ENCODE measurements at places on chromosomes 6 and 20.

DNA sequence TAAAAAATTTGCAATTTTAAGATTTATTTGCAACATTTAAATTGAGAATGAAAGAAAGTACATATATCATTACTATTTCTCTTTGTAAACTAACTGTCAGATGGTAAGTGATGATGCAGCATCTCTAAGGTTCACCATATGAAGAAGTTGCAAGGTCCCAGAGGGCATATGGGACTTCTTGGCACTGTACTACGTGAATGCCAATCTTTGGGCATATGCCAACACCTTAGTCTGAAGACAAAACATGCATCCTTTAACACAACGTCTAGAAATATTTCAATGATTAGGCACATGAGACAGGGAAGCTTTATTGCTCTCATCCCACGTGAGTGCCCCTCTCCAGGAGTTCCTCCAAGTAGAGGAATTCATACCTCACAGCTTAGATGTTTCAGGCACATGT lies 66.8 kb downstream of the CDK19 start:
- no peak for DNase-seq

DNA sequence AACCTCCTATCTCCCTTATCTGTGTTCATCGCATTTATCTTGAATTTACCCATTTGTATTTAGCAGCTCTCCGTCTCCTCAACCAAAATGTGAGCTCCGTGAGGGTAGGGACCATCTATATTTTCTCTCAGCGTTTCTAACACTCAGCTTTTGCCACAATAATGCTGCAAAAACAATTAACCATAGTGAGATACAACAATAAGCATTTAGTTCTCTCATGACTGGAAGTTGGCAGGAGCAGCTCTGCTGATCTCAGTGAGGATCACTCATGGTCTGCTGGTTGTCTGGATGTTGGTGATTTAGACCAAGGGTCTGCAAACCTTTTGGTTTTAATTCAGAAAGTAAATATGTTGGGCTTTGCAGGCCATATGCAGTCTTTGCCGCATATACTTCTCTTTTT lies 394.8 kb upstream of the RNF217 start:
- DNase-seq: no peak

DNA sequence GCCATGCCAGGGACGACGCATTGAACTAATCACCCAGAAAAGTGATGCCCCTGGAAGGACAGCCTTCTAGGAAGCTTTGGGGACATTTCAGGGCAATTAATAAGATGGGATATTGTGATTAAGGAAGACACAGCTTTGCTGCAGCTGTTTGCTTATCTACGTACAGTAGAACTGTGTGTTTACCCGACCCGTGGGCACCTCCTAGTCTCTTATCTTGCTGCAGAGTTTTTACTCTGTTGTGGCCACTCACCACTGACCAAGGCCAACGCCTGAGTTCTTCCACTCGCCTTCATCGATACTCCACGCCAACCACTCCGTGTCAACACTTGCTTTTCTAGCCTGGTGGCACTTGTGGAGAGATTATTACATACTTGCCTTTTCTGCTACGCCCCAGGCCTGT lies 105.9 kb upstream of the MLN start:
- DNase-seq: no peak

DNA sequence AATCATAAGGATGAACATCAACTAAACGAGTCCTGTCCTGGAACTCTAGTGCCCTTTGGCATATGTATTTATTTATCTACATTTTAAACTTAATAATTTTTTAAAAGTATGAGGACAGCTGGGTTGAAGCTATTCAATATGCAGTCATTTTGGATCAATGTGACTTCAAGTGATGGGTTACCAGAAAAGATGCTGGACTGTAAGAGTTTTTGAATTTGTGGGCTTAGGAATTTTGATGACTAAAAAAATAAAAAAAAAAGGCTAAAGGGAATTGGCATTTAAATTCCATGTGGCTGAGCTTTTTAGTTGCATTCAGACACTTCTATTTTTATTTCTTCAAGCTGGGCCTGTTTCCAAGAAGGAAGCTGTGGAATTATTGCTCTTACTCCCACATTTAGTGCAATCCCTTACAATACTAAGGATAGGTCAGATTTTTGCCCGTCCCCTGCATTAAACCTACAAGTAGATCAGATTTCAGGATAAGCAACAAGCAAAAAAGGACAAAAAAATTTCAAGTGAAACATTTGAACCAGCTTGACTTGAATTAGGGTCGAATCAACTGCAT lies 704.2 kb upstream of the CITED2 start:
- DNase-seq: no peak

DNA sequence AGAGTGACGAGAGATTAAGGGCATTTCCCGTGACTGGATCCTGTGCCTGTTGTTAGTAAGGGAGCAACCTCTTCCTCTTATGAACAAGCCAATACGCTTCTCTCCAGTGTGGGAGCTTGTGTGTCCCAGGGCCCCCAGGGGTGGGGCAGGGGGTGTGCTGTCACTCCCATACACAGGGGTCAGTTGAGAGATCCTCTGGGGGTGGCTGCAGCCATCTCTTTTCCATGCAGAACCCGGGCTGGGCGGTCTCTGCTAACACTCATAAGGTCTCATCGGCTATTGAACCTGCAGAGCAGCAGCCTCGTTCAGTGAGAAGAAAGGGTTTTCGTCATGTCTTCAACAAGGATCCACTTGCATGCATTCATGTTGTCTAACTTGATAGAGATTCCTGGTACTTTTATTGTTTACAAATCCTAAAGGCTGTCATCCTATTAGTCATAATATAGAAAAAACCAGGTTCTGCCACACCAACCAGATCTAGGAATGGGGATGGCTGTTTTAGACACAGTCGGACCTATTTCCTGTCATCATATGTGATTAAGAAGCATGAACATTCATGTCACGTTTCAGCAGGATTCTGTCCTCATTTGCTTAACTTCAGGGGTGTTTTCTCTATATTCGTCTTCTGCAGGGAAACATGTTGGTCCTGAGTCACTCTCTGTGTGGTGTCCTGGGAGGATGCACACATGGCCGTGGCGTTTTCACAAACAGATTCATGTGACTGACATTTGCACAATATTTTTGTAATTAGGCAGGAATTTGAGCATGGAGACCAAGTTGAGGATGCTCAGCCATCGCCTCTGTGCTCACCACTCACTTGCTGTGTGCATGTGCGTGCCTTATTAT lies 13.3 kb upstream of the THBS2 start:
- DNase-seq: no peak

DNA sequence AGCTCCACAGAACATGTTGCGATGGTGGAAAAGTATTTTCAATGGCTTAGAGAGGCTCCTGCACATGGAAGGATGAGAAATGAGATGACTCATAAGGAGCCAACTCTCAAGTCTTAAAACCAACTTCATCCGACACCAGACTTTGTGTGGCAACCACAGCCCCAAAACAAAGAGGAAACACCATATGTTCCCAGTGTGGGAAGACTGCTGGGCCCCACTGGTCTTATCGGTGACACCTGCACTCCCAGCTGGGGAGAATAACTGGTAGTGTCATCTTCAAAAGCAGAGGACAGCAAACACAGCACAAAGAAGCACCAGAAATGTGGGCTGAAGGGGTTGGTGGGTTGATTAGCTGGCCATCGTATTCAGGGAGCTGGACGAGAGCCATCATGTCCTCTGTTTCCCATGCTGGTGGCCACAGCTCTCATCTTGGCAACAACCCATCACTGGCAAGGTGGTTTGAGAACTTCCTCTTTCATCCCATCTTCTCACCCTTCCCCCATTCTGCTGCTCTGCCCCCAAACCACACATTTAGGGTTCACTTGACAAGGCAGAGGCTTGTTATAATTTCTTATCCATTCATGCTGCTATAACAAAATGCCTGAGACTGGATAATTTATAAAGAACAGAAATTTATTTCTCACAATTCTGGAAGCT lies 46.0 kb upstream of the TASP1 start:
- DNase-seq: no peak

GRCh38 chr20:62143957-62144825 lies 622 bp downstream of the SS18L1 start:
- no peak for DNase-seq

GRCh38 chr6:46900266-46900665 lies 21.5 kb downstream of the ADGRF5 start:
- no peak for DNase-seq

DNA sequence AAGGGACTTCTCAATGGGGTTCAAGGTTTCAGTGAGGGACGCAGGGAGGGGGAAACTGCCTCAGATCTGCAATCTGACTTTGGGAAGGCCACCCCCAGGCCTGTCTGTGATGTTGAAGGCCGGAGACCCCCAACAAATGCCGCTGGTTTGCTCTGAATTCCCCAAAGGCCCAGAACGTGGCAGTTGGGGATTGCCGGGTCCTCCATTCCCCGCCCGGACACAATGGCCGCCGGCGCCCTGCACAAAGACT lies 326 bp upstream of the BCL2L1 start:
- peak; percentile 35 for DNase-seq

DNA sequence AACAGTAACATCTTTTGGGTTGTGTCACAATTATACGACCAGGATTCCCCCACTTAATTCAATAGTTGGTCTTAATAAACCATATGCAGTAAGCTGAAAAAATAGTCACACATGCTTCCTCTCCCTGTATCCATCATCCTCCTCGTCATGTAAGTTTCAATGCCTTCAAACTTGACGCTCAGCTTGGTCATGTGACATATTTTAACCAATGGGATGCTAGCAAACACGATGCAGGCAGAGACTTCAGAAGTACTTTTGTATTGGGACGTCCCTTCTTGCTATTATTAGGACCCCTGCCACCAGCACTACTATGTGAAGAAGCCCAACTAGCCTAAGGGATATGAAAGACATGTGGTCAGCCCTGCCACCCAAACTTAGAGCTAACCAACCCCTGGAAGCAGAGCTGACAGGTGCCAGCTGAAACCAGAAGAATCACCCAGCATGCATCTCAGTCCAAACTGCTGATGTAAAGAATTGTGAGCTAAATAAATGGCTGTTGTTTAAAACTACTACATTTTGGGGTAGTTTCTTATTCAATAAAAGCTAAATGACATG lies 49.3 kb downstream of the CGA start:
- no peak for DNase-seq

DNA sequence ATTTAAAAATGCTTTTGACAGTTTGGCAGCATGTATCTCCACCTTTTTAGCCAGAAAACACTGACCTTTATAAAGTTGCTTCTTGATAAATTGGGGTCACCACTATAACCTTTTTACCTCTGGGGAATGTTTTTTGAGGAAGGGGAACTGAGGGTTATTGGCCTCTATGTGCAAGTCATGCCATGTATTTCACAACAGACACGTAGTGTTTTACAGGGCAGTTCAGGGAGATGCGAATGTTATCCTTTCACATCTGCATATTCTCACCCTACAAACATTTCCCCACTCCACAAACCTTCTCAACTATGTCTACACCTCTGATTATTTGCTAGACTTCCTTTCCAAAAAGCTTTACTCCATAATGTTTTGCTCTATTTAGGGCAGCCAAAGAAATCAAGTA lies 17.0 kb upstream of the SLA2 start:
- no peak for DNase-seq

DNA sequence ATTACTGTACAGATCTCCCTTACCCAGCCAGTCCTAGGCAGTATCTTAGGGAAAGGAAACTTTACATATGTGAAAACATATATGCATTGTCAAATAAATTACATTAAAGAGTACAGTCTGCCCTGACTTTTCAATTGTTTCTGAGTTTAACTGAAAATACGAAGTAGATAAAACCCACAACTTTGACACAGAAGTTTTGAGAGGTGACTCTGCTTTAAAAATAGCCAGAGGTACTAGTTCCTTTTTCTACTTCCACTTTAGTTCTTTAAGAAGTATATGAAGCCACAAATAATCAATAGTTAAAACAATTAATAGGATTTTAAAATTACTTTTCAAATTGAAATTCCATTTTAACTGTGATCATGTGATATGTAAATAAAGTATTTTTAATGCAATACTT lies 62.9 kb downstream of the BMP5 start:
- DNase-seq: no peak

DNA sequence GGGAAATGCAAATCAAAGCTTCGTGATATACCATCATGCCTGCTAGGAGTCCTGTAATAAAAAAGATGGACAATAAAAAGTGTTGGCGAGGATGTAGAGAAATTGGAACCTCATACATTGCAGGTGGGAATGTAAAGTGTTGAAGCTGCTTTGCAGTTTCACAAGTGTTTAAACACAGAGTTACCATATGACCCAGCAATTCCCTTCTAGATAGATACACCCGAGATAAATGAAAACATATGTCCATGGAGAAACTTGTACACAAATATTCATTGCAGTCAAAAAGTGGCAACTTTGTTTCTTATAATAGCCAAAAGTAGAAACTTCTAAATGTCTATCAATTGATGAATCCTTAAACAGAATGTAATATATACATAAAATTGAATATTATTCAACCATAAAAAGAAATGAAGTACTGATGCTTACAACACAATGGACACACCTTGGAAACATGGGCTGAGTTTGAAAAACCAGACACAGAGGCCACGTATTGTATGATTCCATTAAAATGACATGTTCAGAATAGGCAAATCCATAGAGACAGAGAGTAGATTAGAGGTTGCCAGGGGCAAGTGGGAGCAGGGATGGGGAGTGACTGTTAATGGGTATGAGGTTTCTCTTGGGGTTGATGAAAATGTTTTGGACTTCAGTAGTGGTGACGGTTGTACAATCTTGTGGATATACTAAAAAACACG lies 20.8 kb upstream of the ERVFRD-1 start:
- no peak for DNase-seq

- DNase-seq: no peak
These were observed 30.8 kb upstream of the SMLR1 start for GRCh38 chr6:130796313-130796905.

DNA sequence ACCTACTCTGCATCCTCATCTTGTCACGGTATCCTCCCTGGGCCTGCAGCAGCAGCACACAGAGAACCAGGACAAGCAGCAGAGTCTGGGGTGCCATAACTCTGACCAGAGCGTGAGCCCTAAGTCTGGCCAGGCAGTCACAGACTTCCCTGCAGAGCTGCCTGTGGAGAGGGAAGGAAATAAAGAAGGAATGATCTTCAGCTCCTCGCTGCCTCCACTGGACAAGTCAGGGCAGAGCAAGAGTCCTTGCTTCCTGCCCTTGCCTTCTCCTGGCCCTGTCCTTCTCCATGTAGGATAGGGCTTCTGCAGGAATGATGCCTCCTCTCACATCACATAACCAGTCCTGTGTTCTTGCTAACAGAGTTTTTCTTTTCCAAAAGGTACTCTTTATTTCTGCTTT lies 15.9 kb upstream of the WFDC11 start:
- DNase-seq: no peak

- DNase-seq: no peak
These were observed 398.3 kb downstream of the LAMA2 start for GRCh38 chr6:129281168-129281796.

- DNase-seq: peak; percentile 74
These were observed 11.0 kb downstream of the UQCC2 start for GRCh38 chr6:33700391-33701050.

- no peak for DNase-seq
These were observed 37.1 kb downstream of the PIGU start for GRCh38 chr20:34639755-34640222.

DNA sequence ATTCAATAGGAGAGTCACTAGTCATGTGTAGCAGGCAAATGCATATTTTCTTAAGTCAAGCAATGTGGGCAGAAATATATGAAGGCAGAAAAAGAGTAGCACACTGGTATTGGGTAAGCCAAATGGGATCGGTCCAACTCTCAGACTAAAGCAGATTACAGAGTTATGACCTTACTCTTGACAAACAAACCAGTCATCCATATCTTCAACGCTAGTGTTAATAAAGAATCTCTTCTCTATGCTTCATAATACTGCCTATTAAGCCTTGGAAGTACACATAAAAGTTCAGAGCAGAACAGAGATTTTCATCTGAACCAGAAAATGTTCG lies 320.2 kb upstream of the JARID2 start:
- no peak for DNase-seq

- DNase-seq: no peak
These were observed 57.5 kb downstream of the SOBP start for GRCh38 chr6:107547451-107547840.
